Putamen (tissue), 1 donor: ENCODE measurements at places on chromosomes 12 and 14.

DNA sequence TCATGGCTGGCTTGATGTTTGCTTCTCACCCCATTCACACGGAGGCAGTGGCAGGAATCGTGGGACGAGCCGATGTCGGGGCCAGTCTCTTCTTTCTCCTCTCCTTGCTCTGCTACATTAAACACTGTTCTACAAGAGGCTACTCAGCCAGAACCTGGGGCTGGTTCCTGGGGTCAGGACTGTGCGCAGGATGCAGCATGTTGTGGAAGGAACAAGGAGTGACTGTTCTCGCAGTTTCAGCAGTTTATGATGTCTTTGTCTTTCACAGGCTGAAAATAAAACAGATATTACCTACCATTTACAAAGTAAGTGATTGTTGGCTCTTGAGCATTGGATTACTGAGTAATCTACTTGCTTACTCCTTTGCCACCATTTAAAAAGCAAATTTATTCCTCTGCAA is 170.6 kb downstream of the TMTC2 start:
- no peak for DNase-seq

DNA sequence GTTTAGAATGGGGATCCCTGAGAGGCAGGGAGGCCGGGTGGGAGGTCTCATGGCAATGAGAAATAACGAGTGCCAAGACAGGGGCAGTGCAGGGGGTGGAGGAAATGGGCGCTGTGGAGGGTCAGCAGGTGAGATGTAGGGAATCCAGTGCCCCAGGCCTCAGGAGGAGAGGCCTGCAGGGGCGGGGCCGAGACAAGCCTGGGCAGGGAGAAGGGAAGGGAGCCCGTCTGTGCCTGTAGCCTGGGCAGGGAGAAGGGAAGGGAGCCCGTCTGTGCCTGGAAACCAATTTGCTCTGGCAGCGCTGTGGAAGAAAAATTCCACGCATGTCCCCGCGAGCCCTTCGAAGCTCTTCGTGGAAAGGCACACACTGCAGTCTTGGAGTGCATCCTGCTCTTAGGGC is 10.6 kb upstream of the NCOR2 start:
- no peak for DNase-seq

GRCh38 chr14:104931771-104932675 is 7.3 kb downstream of the PLD4 start:
- no peak for DNase-seq

DNA sequence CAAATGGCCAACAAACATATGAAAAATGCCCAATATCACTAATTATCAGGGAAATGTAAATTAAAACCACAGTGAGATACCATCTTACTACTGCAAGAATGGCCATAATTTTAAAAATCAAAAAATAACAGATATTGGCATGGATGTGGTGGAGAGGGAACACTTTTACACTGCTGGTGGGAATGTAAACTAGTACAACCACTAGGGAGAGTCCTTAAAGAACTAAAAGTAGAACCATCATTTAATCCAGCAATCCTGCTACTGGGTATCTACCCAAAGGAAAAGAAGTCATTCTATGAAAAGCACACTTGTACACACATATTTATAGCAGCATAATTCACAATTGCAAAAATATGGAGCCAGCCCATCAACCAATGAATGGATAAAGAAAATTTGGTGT is 459.7 kb downstream of the GXYLT1 start:
- DNase-seq, result no peak

GRCh38 chr14:96249029-96249428 is 7.0 kb upstream of the BDKRB1 start:
- no peak for DNase-seq

DNA sequence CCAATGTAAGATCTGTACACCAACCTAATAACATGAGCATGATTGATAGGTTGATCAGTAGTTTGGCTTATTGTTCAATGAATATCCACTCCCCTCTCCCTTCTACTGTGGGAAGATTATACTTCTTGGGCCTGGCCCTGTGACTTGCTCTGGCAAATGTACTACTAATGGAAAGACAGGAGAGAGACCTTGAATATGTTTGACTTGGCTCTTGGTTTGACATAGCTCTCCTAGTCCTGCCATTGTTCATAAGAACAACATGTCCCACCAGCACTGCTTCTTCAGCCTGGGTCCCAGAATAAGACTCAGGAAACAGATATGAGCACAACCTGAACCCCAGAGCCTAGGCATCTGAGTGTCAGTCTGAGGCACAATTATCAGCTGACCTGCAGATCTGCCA is 112.8 kb upstream of the RESF1 start:
- no peak for DNase-seq

DNA sequence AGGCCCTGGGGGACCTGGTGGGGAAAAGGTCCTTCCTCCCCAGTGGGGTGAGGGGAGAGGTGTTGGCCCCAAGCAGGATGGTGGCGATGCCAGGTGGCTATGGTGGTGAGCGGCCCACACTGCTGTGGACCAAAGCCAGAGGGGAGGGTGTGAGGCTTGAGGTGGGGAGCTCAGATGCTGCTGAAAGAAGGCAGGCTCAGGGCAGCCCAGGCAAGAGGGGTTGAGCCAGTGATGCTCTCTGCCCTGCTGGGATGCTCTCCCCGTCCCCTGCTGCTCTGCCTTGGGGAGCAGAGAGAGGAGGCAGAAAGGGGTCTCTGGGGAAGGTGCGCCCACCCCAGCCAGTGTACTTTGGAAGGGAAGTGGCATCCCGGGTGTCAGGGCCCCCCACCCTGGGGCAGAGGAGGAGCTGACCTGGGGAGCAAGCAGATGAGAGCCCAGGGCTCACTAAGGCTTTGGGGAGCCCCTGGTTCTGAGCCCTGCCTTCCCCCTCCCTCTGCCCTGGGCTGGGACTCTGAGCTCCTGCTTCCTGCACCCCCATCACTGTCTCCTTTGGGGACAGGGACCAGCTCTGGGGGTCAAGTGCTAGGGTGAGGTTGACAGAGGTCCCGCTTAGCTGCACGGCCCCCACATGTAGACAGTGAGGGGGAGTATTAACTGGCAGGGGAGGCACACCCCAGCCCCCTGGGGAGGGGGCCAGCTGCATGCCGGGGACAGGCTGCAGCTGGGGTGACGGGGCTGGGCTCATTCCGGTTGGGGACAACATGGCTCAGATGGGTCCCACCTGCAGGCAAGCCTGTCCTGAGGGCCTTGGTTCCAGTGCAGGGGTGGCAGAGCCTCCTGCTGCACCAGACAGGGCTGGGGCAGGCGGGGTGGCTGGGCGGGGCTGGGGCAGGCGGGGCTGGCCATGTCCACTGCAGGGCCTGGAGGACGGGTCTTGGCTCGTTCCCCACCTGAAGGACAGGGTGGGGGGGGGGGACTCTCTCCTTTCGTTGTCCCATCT is 124.4 kb downstream of the KIF26A start:
- DNase-seq, result no peak

GRCh38 chr12:127178052-127178451 is 1088.9 kb upstream of the TMEM132C start:
- no peak for DNase-seq

DNA sequence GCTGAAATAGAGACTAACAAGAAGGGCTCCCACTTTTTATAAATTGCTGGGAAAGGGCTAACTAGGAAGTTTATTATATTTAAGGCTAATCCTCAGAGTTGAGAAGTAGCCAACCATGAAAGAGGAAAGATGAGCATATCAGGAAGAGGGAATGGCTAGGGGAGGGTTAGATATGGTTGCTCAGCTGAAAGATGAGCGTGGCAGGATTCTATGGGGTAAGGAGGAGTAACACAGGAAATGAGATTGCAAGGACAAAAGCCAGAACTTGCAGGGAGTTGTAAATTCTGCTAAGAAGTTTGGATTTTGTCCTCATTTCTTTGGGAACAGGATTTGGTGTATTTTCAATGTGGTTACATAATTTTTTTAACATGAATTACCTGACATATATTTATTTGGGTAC is 127.4 kb upstream of the ATP2B1 start:
- DNase-seq, result no peak
